Prostate gland (tissue), 2 donors: ENCODE measurements at places on chromosomes 3 and 15. TPM values are rescaled to one million over a fixed set of nuclear protein-coding genes. Genes with fewer than 3 reads are reported as not detected.

- no peak for DNase-seq
Measured at GRCh38 chr3:52534281-52535183, 875 bp upstream of the NT5DC2 start.

DNA sequence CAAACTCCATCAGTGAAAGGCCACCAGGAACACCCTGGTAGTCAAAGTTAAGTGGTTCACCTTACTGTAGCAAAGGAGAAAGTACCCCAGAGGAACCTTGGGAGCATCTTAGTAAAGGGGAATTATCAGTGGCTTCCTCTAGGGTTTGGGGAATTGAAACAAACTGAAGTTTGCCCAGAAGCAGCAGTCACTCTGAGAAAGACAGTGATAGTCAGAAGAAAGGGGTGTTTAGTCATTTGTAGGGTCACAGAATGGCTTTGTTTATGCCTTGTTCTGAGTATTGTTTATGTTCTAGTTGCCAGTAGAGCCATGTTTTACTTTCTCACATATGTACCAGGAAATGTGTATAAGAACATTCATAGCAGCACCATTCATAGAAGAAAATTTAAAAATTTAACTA is 93.8 kb downstream of the FHIT start:
- DNase-seq, result no peak

GRCh38 chr3:15331606-15332404 is 581 bp downstream of the SH3BP5 start:
- no peak for DNase-seq

RTP3 gene
- 0.68 TPM for total RNA-seq

ACTC1 gene
- total RNA-seq, result 9.6 TPM

DNA sequence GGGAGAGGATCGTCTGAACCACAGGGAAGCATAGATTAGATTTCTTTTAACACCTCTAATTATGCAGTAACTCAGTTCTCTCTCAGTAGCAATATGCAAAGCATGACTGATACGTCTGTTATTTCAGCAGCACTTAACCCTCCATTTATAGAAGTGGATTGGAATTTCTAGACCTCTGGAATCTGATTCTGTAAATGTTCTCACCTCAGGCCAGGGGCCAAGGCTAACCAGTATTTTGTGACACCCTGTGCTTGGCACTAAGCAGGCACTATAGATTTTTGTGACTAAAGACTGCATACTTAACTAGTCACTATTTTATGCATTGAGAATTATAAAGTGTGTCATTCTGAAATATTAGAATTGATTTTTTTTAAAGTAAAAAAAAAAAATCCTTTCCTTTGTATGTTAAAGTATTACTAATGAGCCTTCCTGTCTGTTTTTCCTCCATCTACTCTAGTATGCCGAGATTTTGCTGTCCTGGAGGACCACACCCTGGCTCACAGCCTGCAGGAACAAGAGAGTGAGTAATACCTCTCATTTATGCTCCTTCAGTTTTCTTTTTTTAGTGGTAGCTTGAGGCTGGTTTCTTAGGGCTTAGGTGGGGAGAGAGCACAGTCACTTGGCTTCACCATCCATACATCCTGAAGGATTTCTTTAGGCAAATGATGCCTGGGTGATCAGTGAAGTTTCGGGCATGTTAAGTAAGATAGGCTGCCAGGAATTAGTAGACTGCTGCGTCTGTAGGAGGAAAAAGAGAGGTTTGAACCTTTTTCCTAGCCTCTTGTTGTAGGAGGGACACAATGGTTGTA is 26.5 kb upstream of the UTS2B start:
- no peak for DNase-seq

DNA sequence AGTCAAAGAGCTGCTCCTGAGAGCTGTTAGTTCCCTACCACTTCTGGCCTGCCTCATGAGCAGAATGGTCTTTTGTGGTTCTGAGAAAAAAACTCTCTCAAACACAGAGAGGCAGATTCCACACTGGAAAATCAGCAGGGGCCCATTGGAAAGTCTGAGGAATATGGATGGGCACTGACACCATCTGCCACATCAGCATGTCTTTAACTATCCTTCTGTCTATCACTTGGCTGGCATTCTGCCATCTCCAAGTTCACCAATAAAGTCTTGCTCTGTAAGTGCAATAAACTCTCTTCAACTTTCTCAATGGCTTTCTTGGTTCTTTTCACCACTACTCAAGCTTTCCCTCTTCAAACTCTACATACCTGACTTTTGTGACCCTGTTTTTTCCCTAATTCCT is 101.3 kb upstream of the GALNT15 start:
- no peak for DNase-seq

GRCh38 chr3:54954521-54954920 is 26.7 kb upstream of the LRTM1 start:
- DNase-seq, result no peak

DNA sequence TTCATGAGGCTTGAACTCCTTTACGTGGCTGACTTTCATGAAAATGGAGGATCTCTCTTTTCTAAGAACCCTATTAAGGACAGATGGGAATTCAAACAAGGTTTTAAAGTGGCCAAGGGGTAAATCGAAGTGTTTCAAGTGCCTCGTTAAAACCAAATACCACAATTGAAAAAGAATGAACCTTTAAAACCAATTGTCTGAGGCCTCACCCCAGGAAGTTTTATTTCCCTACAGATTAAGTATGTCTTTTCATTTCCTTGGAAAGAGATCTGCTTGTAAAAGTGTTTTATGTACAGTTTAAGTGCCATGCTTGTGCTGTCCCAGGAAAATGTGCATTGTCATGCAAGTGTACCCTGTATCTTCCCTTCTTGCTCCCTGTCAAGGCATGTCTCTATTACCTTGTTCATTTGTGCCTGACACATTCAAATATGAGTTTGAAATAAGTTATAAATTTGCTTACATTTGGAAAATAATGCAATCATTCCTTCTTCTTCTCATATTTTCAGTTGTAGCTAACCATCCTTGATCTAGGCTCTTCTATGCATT is 138.7 kb downstream of the ZPLD1 start:
- no peak for DNase-seq
